ENCODE measurements at places on chromosomes 6 and 20.

DNA sequence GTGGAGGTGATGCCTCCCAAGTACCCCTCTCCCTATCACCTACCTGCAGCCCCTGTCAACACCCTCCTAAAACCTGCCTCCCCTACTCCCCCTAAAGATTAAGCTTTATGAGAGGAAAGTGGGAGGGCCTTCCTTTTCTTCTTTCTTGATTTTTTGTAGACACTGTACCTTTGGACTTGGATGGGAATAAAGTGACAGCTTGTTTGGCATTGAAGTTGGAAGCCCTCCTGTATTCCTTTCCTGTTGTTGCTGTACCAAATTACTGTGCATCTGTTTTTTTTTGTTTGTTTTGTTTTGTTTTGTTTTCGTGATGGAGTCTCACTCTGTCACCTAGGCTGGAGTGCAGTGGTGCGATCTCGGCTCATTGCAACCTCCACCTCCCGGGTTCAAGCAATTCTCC is 99.3 kb upstream of the NFATC2 start:
- no peak for DNase-seq

DNA sequence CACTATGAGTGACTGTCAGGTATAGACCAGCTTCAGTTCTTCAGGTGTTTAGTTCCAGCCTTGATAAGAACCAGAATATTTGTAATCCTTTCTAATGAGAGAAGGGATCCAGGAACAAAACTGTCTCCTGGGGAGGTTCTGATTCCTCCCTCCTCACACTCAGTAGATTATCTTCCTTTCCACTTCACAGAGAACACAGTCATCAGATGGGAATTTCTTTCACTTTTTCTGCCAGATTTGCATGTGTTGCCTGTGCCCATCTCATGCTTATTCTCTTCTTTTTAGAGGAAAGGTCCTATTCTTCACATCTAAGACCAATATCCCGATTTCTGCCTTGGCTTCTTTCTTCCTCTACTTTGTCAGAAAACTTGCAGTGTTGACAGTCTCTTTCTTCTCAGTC is 50.8 kb downstream of the CD109 start:
- no peak for DNase-seq

GRCh38 chr6:15352845-15353244 is 107.0 kb downstream of the JARID2 start:
- no peak for DNase-seq

GRCh38 chr20:3993109-3993508 is 22.2 kb downstream of the RNF24 start:
- no peak for DNase-seq

DNA sequence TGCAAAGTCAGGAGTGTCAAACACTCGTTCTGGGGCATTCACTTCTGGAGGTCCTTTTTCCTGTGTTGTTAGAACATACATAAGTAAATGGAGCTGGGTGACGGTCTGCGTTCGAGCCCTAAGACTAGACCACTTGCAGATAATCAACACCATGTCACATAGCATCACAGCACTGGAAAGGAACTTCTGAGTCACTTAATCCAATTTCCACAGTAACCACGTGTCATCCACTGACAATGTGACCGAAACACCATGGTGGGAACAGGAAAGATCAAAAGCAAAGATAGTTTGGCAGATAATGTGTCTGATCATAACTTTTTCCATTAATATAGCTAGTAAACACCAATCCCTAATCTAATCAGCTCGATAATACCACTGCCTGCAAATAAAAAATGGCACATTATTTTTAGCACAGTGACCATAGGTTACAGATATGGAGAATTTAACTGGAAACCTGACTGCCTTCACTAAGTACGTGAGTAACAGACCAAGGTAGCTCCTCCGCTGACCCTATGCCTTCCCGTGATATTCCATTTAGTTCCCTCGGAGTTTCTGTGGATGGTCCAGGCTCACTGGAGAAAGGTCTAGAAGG is 34.8 kb downstream of the WRNIP1 start:
- no peak for DNase-seq

GRCh38 chr6:161745128-161745527 is 471.3 kb upstream of the AGPAT4 start:
- no peak for DNase-seq

Data from H7 (cell line).